ENCODE measurements at places on chromosomes 3 and 15. TPM values are rescaled to one million over a fixed set of nuclear protein-coding genes. Genes with fewer than 3 reads are reported as not detected.

ACSBG1 gene
- total RNA-seq = 0.81 TPM

AADACL2 gene
- not detected for total RNA-seq

PLA2G4F gene
- total RNA-seq = not detected

SST gene
- not detected for total RNA-seq

RARRES1 gene
- total RNA-seq = not detected

PLA2G4B gene
- 8.9 TPM for total RNA-seq

WNT5A gene
- not detected for total RNA-seq

ABTB1 gene
- total RNA-seq = 15.6 TPM

DNA sequence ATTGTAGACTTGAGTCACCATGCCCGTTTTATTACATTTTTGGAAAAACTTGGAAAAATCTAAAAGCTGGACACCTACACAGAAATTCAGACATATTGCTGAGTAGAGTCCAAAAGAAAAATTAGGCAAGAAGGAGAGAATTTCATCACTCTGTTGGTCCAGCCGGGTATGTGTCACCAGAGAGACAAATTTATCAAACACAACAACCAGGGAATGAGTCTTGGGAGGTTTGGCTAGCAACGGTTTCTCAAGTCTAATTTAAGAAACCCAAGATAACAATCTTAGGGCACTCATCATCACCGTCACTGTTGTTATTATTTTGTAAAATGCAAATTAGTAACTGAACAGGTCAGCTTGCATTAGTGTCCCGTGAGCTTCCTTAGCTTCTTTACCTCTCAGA is 197.5 kb upstream of the C2CD4B start:
- no peaks in the 10 kb centered on the region for H3K4me1 ChIP-seq
- no peaks in the 10 kb centered on the region for H3K36me3 ChIP-seq
- no peak overlapping the region for H3K4me3 ChIP-seq
- DNase-seq = no peak
- H3K27ac ChIP-seq = no peak overlapping the region

DNA sequence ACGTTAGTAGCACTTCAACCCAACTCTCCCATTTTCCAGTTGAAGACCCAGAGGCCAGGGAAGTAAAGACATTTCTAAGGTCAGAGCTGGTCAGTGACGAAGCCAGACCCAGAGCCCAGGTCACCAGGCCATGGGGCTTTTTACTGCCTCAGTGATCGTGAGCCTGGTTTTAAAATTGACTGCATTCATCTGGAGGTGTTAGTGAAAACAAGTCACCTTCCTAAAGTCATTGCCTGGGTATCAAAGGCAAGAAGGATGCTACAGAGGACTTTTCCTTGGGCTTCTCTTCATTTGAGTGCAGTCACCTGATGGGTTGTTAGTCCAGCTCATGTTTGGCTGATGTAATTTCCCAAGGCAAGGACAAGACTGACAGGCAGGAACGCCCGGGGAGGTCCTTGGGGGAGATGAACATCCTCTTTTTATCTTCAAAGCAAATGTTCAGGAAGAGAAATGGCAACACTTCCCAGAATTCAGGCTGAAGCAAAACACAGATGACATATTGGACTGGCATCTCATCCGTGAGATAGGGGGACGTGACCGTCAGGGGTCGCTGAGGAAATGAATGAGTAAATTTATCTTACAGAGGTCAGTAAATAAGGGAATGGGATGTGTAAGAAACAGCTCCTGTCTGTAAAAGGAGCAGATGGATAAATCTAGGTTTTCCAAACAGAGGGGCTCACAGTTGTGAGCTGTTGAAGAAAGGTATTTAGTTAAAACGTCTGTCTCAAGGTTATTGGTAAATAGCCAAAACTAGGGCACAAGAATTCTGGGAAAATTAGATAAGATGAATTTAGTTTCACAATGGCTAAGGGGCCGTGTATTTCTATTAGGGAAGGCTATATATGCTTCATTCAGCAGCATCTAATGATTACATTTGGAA is 201.2 kb downstream of the OPA1 start:
- H3K27me3 ChIP-seq = peaks cover 32% of the 10 kb centered on the region
- no peak overlapping the region for H3K27ac ChIP-seq
- no peaks in the 10 kb centered on the region for H3K4me1 ChIP-seq
- no peak overlapping the region for H3K4me3 ChIP-seq

DNA sequence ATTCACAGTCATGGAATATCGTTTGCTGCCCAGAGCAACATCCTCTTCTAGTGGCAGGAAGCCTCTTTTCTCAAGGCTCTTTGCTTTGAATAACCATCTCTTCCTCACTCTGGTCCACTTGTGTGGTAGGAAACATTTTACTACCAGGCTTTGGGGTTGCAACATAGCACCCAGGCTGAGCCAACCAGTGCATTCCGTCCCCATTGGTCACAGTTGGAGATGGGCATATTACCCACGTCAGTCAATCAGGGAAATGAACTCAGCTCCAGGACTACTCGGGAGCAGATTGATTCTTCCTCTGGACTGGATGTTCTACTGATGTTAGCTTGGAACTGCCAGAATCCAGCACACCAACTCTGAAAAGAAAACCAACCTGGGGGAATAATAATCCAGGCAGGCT is 4.2 kb upstream of the PEX5L start:
- H3K4me1 ChIP-seq = peaks cover 11% of the 10 kb centered on the region
- peaks cover 25% of the 10 kb centered on the region for H3K27me3 ChIP-seq
- H3K27ac ChIP-seq = no peak overlapping the region
- no peak overlapping the region for H3K4me3 ChIP-seq
- H3K36me3 ChIP-seq = no peaks in the 10 kb centered on the region
- DNase-seq = no peak

DNA sequence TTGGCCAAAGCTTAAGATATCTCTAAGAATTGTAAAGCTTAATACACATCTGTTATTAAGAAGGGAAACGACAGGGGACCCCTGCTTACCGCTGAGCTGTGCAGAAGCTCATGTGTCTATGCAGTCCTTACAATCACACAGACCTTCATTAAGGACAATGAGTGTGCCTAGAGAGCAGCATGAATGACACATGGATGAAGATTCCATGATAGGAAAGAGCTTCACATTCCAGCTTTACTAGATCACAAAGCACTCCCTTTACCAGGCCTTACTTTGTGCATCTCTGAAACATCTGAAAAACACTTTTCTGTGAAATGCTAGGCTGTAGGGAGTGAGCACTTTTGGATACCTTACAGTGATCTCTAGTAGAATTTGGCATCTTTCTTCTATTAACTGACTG is 32.0 kb downstream of the RNF168 start:
- DNase-seq = no peak
- H3K36me3 ChIP-seq = peaks cover 51% of the 10 kb centered on the region
- no peaks in the 10 kb centered on the region for H3K27me3 ChIP-seq
- H3K4me1 ChIP-seq = peaks cover 18% of the 10 kb centered on the region
- H3K27ac ChIP-seq = no peak overlapping the region

- H3K36me3 ChIP-seq = peaks cover 17% of the 10 kb centered on the region
- no peak overlapping the region for H3K27ac ChIP-seq
- no peak for DNase-seq
These were observed 47.1 kb downstream of the ITPR1 start for GRCh38 chr3:4540267-4540666.

- peak overlapping the region; percentile 48 for H3K4me3 ChIP-seq
- peaks cover 2% of the 10 kb centered on the region for H3K36me3 ChIP-seq
- H3K27me3 ChIP-seq = no peaks in the 10 kb centered on the region
- peak overlapping the region; percentile 65 for H3K27ac ChIP-seq
- peaks cover 25% of the 10 kb centered on the region for H3K4me1 ChIP-seq
- DNase-seq = peak; percentile 30
These were observed 2.5 kb upstream of the USF3 start for GRCh38 chr3:113698956-113699355.

DNA sequence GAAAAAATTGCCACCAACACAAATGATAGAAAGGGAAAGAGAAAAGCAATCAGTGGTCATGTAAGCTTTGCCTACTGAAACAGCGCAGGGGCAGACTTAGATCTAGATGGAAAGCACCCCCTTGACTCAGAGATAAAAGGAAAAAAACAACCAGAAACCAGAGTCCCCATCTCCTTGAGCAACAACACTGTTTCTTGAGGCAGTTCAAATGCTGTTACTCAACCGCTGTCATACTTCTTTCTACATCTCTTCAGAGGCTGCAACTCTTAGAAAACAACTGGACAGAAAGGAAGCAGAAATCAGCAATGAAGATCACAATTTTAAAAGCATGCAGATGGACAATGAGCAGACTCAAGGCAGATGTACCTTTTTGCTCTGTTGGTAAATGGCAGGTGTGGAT is 36.5 kb downstream of the FSIP1 start:
- no peak overlapping the region for H3K27ac ChIP-seq
- no peaks in the 10 kb centered on the region for H3K36me3 ChIP-seq
- DNase-seq = no peak
- H3K27me3 ChIP-seq = peaks cover 49% of the 10 kb centered on the region
- H3K4me1 ChIP-seq = peaks cover 5% of the 10 kb centered on the region
- H3K4me3 ChIP-seq = no peak overlapping the region

DNA sequence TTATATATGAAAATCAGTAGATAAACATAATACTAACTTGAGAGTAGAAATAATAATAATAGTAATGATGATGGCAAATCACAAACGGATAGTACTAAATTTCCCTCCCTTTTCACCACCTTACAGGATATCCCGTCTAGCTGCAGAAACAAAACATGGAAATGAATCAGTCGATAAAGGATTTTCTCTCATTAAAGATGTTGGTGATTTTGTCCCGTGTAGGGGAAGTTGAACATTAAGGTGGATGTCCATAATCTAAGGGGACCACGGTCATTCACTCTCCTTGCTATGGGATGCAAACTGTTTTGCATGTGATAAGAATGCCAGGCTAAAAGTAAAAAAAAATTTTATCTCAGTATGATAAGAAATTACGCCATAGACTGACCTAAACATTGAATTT is 1027.7 kb upstream of the NR2F2 start:
- DNase-seq = no peak
- peaks cover 44% of the 10 kb centered on the region for H3K27me3 ChIP-seq
- H3K4me3 ChIP-seq = no peak overlapping the region
- H3K36me3 ChIP-seq = peaks cover 21% of the 10 kb centered on the region
- no peak overlapping the region for H3K27ac ChIP-seq

- H3K27ac ChIP-seq = no peak overlapping the region
- H3K4me3 ChIP-seq = no peak overlapping the region
- H3K4me1 ChIP-seq = no peaks in the 10 kb centered on the region
- H3K36me3 ChIP-seq = no peaks in the 10 kb centered on the region
These were observed 166.7 kb upstream of the SGO1 start for GRCh38 chr3:20352546-20353179.

- H3K36me3 ChIP-seq = peaks cover 66% of the 10 kb centered on the region
- H3K4me1 ChIP-seq = peaks cover 73% of the 10 kb centered on the region
- H3K4me3 ChIP-seq = no peak overlapping the region
- DNase-seq = no peak
These were observed 63.4 kb downstream of the CBLB start for GRCh38 chr3:105805404-105805803.

DNA sequence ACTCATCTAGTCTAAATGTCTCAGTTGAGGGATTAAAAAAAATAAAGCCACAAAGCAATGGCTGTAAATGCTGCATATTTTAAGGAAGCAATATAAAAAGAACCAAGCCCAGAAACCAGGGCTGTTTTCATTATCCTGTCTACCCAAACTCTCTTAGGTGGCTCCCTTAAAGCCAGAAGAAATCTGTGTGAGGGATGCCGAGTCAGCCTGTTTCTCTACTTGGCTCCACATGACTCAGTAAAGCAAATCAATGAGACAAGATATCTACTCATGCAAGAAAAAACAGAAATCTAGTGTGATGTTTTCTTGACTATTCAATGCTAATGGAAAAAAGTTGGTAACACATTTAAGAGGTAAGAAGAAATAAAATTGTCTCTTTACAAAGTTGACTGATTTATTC is 296.2 kb downstream of the ZBTB20 start:
- H3K27ac ChIP-seq = no peak overlapping the region
- no peaks in the 10 kb centered on the region for H3K36me3 ChIP-seq
- no peak overlapping the region for H3K4me3 ChIP-seq
- no peaks in the 10 kb centered on the region for H3K27me3 ChIP-seq

- no peaks in the 10 kb centered on the region for H3K36me3 ChIP-seq
- H3K27ac ChIP-seq = no peak within 1 kb of the TSS
- peaks cover 2% of the 10 kb centered on the region for H3K4me1 ChIP-seq
- H3K4me3 ChIP-seq = peak within 1 kb of the TSS; percentile 70
- peaks cover 51% of the 10 kb centered on the region for H3K27me3 ChIP-seq
These were observed at the start of gene FBN1 for GRCh38 chr15:48645558-48646330. FBN1 (minus strand) TSS chr15:48645709; CDS start chr15:48644769, 940 bp downstream.

- no peaks in the 10 kb centered on the region for H3K27me3 ChIP-seq
- H3K4me3 ChIP-seq = no peak overlapping the region
- peaks cover 73% of the 10 kb centered on the region for H3K36me3 ChIP-seq
These were observed 45.8 kb downstream of the PARP15 start for GRCh38 chr3:122623031-122623829.

GRCh38 chr15:27768732-27769475 is 330.2 kb downstream of the OCA2 start:
- no peaks in the 10 kb centered on the region for H3K4me1 ChIP-seq
- H3K4me3 ChIP-seq = no peak overlapping the region
- H3K36me3 ChIP-seq = no peaks in the 10 kb centered on the region
- no peak for DNase-seq

- H3K4me1 ChIP-seq = peaks cover 44% of the 10 kb centered on the region
- peak overlapping the region; percentile 32 for H3K27ac ChIP-seq
- H3K27me3 ChIP-seq = no peaks in the 10 kb centered on the region
- DNase-seq = peak; percentile 51
- no peak overlapping the region for H3K4me3 ChIP-seq
These were observed 62.5 kb downstream of the MYO5A start for GRCh38 chr15:52466134-52466701.

DNA sequence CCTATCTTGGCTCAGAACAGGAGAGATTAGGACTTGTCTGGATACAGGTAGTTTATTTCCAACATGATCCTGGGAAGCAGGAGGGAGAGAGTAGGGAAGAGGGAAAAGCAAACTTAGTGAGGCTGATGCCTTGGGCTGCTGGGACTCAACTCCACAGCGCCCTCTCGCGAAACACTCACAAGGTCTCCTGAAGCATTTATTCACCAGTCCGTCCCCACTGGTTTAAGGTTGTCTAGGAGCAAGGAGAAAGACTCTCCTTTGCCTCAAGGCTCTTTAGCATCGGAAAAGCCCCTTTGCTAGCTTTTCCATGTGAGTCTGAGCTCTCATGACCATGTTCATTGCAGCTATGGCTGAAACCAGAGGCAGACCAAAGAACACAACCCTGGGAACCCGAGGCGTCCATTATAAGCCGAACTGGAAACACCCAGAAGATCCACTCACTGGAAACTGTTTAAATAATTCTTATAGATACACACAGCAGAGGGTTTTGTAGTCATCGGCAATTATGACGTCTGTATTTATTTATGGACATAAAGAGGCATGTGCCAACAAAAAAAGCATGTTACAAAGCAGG is 244.5 kb downstream of the CD47 start:
- H3K4me1 ChIP-seq = no peaks in the 10 kb centered on the region
- H3K4me3 ChIP-seq = no peak overlapping the region
- H3K36me3 ChIP-seq = no peaks in the 10 kb centered on the region
- H3K27me3 ChIP-seq = peaks cover 8% of the 10 kb centered on the region
- DNase-seq = peak; percentile 43
- no peak overlapping the region for H3K27ac ChIP-seq

DNA sequence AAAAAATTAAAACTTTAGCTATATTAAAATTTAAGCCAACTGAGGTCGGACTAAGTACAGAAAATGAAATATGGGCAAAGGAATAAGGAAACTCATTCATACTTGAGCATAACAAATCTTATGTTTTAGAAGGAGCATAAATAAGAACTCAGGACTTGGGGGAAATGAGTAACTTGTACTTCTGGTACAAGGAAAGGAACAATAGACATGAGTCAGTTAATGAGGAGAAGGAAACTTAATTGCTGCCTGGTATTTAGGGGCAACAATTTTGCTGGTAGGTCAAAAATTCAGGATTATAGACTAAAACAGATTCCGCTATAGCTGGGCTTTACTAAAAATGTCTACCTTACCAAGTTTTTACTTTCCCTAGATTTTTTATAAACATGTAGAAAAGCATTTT is 113.1 kb downstream of the MYO5A start:
- peaks cover 5% of the 10 kb centered on the region for H3K4me1 ChIP-seq
- H3K27me3 ChIP-seq = no peaks in the 10 kb centered on the region
- no peak for DNase-seq

Measured in activated CD8-positive, alpha-beta T cell treated with anti-CD3 and anti-CD28 coated beads, Interleukin-2, amount 10 ng/mL, durations not matched to agents 7 days and 5 days (primary cell).